ENCODE measurements at places on chromosomes 2 and 18.

DNA sequence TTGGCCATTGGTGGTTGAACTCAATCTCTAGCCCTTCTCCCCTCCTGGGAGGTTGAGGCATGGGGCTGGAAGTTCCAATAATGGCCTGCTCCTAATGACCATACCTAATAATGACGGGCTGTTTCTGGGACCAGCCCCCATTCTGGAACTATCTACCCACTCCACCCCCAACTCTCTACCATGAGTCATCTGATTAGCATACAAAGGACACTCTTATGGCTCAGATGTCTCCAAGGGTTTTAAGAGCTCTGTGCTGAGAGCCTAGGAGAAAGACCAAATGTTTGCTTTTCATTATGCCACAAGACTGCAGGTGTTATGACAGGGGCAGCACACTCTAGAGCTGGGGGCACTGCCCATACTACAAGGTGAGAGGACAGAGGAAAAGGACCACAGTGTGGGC, 137.0 kb upstream of the NCKAP5 start:
- no peak for DNase-seq

DNA sequence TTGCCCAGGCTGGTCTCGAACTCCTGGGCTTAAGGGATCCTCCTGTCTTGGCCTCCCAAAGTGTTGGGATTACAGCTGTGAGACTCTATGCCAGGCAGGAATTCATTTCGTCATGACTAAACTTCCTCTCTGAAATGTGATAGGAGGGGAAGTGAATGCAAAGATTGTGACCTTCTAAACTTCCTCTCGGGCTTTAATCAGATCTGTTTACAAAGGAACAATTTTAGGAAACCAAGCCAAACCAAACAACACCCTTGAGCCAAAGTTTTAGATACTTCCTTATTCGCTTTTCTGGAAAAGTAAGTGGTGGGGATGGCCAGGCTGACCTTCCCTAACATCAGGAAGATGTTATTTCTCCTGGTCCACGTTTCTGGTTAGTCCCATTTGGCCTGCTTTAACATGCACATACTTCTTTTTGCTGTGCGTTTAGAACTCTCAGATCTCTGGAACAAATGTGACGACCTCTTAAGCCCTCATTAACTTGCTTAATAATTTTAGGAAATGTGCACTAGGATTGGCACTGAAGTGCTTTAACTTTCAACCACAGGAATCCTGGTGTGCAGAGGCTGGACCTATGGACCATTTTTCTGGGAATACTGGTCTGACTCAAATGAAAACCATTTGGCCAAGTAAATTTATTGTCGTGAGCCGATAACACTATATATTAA, 33.2 kb upstream of the YES1 start:
- no peak for DNase-seq

GRCh38 chr2:204039298-204039838, 102.8 kb downstream of the ICOS start:
- DNase-seq = no peak

DNA sequence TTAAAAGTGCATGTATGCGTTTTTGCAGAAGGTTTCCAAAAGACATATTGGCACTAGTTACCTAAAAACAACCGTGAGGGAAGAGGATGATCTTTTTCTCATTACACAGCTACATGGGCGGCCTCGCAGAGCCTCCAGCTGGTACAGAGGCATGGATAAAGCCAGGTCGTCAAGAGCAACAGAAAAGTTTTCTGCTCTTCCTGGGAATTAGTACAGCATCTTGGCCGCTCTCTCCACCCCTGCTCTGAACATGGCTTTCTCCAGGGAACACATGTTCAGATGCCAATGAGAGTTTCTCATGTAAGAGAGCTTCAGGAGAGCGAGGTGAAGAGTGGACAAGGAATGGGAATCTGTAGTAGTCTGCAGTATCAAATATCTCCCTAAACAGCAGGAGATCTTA, 108.4 kb downstream of the ZEB2 start:
- DNase-seq = no peak

- no peak for DNase-seq
Measured at GRCh38 chr2:163173591-163173990, 335.0 kb upstream of the KCNH7 start.

GRCh38 chr2:110157153-110157793, 41.7 kb upstream of the MALL start:
- DNase-seq = peak; percentile 23

DNA sequence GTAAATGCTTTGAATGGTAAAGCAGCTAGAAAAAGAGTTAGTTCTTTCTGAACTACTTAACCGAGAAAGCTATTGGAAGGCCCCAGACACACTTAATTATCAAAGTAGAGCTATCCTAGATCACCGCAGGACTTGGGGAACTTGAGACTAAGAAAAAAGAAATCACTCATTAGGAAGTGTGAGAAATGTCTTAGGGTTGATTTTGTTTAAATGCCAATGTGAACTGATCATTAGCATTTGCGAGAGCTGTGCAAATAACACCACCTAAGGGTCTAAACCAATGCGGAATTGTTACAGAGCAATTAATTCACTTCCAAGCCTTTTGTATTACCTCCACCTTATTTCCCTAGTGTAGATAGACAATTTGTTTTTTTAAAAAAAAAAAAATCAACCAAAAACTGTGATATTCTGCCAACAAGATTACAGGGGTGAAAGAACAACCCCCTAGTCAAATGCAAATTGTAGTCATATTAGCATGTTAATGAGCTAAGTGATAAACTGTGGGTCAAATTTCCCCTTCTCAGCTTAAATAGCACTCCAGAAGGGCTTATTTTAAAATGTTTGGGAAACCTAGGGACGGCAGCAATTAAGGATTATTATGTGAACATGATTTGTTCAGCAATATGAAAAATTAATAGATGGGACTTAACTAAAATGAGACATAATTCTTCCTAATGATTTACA, 246.2 kb upstream of the STON1 start:
- no peak for DNase-seq

DNA sequence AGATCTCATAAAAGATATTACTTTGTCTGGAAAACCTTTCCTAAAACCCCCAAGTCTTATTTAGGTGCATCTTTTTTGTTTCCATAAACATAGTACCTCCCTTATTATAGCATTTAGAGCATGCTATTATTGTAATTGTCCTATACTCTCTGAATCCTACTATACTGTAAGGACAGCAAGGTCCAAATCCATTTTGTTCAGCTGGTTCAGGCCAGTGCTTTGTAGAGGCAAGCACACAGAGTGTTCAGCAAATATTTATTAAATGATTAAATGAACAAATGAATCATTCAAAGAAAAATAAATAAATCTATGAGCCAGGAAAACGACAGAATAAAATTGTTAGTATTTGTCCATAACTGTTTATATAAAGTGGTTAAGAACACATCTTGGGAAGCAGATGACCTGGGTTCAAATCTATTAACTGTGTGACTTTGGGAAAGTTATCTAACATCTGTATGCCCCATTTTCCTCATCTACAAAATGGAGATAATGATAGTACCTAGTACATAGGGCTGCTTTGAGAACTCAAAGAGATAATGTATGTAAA, 86.0 kb downstream of the COL3A1 start:
- DNase-seq = no peak

DNA sequence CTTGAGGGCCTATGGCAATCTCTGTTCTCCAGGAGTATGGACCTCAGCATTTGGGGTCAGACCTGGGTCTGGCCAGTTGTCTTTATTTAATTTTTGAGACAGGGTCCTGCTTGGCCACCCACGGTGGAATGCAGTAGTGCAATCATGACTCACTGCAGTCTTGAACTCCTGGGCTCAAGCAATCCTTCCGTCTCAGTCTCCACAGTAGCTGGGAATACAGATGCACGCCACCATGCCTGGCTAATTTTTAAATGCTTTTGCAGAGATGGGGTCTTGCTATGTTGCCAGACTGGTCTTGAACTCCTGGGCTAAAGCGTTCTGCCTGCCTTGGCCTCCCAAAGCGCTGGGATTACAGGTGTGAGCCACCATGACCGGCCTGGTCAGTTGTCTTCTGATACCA, 46.4 kb upstream of the INHBB start:
- DNase-seq = no peak

DNA sequence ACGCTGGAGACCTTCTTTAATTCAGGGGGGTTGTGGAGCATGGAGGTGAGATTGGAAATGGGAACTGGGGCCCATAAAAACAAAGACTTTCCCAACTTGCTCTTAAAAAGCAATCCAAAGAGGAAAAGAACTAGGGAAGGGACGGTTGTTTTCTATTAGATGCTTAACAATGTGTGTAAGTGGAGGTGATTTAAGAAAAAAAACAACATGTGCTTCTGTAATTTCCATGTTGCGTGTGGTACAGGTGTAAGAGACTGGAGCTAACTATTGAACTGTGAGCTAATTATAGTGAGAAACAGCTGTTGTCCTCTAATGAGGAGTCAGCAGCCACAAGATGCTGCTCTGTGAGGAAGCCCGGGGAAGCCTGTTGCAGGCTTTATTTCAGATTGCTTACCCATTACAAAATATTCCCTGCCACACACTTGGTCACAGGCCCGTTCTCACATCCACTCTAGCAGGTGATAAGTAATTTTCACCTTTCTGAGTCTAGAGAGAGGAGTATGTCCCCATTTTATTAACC, 280.6 kb upstream of the PARD3B start:
- DNase-seq = no peak

- DNase-seq = no peak
Measured at GRCh38 chr2:172429301-172429968, 2.0 kb downstream of the ITGA6 start.
